ENCODE measurements at places on chromosomes 11 and 22.
A peak's percentile ranks its signal among the peaks of the same experiment; 100 is the strongest.

GRCh38 chr22:42611051-42611450 is 3.6 kb downstream of the POLDIP3 start:
- no peak for DNase-seq

GRCh38 chr22:38135133-38135706 is 24.7 kb upstream of the BAIAP2L2 start:
- DNase-seq, result no peak

GRCh38 chr22:20573176-20573832 is 65.9 kb downstream of the MED15 start:
- no peak for DNase-seq

- no peak for DNase-seq
Measured at GRCh38 chr11:12094872-12095800, 15.3 kb upstream of the MICAL2 start.

DNA sequence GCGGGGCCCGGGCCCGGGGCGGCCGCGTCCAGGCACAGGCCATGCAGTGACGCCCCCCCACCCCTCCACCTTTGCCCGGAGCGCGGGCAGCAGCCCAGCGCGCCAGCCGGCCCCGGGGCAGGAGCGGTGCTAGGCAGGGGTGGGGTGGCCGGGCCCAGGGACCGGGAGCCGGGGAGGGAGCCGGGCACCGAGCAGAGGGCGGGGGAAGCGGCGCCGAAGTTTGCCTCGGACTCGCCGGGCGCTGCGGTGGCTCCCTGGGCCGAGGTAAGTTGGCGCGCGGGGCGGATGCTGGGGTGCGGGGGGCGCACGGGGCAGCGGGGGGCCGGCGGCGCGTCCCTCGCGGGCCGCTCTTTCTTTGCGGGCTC is 332 bp downstream of the TEAD1 start:
- DNase-seq, result no peak

GRCh38 chr11:42770444-42771065 is 541.2 kb upstream of the API5 start:
- no peak for DNase-seq

DNA sequence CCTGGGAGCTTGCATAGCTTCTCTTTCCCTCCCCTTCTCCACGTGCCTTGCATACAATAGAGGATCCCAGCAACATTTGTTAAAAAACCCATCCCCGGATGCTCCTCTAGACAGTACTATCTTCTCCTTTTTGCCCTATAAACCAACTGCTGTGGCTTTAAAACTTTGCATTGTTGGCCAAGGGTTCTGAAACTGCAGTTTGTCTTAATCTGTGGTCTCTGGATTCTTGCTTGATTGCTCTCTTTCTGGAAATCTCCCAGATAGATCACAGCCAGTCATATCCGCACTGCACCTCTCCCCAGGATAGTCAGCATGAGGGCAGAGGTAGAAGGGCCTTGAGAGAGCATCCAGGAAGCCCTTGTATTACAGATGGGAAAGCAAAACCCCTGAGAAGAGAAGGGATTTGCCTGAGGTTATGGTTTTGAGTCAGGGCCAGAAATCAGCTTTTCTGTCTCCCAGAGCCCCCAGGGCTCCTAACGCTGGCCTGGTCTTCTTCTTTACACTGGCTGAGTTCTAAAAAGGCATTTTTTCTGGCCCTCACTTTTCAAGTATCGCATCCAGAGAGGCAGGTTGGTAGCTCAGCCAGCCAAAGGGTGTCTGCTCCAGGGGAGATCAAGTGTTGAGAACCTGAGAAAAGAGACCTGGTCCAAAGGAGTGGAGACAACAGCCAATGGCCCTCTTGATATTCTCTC is 70.6 kb downstream of the ADM start:
- no peak for DNase-seq

- no peak for DNase-seq
Measured at GRCh38 chr22:37647928-37648327, 8.5 kb downstream of the SH3BP1 start.

GRCh38 chr11:127639916-127640315 is 639.3 kb upstream of the KIRREL3 start:
- no peak for DNase-seq

DNA sequence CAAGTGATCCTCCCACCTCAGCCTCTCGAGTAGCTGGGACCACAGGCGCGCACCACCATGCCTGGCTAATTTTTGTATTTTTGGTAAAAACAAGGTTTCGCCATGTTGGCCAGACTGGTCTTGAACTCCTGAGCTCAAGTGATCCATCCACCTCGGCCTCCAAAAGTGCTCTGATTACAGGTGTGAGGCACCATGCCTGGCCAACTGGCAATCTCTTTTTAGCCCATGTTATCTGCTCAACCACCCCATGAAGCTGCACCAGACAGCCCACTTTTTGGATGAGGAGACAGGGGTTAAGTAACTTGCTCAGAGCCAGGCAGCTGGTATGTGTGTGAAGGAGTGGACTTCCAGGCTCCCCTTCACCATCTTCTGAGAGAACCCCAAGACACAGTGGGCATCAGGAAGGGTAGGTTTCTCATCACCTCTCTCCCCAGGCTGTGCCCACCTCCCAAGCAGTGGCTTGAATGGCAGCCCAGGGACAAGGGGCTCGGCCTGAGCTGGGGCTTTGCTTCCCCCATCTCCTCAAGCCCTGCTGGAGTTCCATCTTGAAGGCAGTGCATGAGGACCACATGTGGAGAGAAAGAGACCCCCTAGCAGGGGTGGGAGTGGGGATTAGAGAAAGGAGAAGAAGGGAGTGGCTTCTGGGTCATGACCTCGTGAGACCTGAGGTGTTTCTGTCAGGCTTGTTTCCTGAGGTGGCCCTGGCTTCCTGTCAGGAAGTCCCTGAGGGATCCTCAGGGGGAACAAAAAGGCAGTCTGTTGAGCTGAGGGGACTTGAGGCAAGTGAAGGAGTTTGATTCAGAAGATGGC is 87.5 kb upstream of the PARVA start:
- no peak for DNase-seq

- DNase-seq, result no peak
Measured at GRCh38 chr11:18379201-18379600, 15.2 kb upstream of the LDHA start.

DNA sequence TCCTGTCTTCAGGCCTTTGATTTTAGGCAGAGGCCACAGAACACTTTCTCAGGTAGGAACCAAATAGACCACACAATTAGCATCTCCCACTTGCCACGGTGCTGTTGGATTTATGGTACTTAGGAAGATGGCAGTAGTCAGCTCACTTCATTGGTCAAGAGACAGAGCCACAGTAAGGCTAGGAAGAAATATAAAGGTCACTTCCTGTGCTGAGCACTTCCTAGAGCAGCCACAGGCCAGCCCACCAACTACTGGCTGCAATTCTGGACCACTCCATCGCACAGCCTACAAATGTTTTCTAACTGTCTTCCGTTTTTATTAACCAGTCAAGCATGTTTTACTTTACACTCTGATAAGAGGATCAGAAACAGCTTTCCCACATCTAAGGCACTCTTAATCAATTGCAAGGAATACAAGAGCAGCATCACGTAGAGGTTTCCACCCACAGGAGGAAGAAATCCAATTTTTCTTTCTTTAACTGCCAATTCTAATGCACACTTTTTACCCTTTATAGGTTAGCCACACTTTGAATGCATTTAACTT is 54.7 kb downstream of the ABTB2 start:
- no peak for DNase-seq

GRCh38 chr22:42895087-42895486 is 38.0 kb upstream of the ARFGAP3 start:
- peak; percentile 55 for DNase-seq

DNA sequence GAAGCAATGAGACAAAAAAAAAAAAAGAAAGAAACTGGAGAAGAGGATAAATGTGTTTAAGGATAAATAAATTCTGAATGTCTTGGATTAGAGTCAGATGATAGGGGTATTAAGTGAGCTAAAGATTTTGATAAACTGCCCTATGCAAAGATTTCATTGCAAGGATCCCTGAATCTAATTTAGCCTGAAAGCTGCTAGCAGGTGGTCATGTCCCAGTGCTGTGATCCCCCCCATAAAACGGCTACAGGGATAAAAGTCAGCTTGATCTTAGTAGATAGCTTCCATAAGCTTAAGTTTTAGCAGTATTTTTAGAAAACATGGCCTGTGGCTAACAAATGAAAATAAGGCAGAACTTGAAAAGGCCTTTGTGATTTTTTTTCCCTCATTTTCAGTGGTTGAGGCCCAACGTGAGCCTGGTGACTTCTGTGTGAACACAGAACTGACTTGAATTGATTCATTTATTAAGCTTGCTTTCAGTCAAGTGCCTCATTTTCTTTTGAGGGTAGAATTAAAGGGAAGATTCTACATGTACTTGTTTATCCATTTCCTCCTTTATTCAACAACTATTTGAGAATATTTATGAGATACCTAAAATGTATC is 44.5 kb downstream of the CD44 start:
- no peak for DNase-seq

- DNase-seq, result no peak
Measured at GRCh38 chr22:38383417-38383816, 66.2 kb upstream of the CSNK1E start.

DNA sequence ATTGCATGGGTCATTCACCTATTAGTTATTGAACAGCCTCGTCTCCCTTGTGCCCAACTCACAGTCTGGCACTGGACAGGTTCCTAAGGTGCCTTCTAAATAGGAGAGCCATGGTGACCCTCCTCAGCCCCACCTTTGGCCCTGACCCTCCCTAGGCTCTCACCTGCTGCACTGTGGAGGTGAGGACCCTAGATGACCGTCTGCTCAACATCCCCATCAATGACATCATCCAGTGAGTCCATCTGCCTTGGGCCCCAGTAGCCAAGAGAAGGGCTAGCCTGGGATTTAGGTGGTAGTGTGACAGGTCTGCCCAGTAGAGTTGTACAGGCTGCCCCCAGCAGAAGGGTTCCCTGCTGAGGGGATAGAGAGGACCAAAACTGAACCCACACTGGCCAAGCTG is 13.6 kb downstream of the UCP2 start:
- DNase-seq, result no peak

DNA sequence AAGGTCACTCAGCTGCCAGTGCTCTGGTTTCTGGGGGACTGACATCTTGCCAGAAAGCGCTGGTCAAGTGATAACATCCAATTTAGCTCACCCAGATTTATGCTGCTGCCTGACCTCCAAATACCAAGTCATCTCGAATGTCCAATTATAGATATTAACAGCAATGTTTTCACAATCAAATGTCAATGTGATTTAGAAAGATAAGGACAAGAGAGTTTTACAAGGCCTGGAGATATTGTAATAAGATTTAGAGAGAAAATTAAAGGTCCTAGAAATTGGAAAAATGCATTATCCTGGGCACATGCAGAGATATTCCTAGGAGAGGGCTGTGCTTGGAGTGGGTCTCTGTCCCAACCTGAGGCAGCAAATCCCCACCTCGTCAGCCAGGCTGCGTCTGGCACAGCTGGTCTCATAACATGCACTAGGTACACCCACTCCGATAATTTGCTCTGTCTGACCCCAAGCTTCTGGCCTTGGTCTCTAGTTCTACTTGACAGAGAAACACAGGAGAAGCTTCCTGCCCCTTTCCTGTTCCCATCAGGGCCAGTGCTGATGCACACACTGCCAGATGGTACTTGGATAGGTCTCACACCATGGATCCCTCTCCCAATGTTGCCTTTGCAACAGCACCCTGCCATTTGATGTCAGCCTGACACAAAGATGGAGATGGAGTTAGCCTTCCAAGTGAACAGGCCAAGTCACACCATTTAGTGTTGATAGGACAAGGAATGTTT is 28.6 kb downstream of the USH1C start:
- DNase-seq, result no peak

GRCh38 chr11:62137276-62137861 is 13.6 kb downstream of the INCENP start:
- no peak for DNase-seq

GRCh38 chr11:27401833-27402316 is 38.9 kb upstream of the CCDC34 start:
- no peak for DNase-seq

DNA sequence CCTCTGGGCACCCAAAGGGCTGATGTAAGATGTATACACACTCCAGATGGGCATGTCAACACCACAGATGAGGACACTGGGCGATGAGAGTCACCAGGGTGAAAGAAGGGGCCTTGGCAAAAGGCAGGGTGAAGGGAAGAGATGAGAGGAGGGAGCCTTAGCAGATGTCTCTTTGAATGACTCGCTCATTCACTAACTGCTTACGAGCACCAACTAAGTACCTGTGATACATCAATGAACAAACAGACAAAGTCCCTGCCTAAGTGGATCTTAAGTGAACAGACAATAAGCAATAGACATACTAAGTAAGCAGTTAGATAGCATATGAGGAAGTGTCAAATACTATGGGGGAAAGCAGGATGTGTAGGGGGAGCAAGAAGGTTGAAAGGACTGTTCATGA is 7.5 kb downstream of the ME3 start:
- DNase-seq, result no peak

DNA sequence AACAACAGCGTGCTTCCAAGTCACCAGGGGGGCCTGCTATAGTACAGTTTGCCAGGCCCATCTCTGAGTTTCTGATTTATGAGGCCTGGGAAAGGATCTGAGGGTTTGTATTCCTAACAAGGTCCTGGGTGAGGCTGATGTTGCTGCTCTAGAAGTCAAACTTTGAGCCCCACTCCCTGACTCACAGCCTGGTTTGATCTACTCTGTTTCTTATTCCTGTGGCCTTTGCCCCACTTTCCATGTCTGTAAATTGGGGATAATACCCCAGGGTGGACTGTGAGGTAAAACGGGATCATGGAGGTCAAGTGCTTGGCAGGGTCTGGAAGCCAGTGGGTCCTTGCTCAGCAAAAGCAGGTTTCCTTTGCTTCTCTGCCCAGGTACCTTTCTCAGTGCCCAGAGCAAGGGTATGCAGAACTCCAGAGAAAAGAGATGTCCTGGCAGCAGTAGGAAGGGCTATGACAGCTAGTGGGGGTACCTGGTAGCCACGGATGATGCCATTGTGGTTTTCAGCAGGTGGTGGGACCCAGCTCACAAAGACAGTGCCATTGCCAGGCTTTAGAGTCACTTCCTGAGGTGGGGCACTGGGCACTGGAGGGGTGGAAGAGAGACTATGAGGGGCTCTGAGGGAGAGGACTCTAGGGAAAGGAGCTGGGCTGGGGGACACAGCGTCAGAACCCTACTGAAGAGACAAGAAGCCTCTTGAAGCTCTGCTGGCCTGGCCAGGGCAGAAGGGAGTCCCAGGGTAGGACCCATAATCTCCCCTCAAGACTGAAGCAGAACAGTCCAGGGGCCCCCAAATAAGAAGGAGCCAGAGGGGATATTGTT is 2.8 kb downstream of the ROBO4 start:
- no peak for DNase-seq
